NCI-H446 (cell line): ENCODE measurements at places on chromosomes 1 and 21.

- no peak for DNase-seq
Measured at GRCh38 chr1:209839875-209840546, 12.2 kb downstream of the UTP25 start.

GRCh38 chr1:161890574-161890973 is 124.5 kb downstream of the ATF6 start:
- DNase-seq, result no peak

GRCh38 chr1:31725134-31725533 is 21.3 kb upstream of the COL16A1 start:
- DNase-seq, result no peak

DNA sequence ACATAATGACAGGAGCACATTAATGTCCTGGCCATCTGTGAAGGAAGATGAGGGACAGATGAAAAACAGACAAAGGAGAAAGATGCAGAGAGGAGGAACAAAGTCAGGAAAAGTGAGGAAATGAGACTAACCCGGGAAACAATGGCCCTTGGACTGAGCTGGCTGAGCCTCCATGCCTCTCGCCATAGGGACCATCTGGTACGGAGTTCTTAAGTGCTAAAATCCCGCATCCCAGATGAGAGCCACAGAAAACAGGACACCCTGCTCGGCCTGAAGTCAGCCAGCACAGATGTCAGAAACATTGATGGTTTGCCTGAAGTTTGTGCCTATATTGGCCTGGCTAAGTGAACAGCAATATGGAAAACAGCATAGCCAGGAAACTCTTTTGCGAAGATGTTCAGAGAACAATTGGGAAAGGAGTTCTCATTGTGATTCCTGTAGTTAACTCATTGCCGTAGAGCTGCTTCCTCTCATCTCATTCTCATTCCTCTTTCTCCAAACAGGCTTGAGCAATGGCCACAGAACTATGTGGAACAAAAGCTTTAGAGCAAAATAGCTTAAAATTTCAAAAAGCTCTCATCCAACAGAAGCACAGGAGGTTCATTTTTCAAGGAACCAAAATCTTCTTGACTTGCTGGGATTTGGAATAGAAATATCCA is 96.6 kb downstream of the ASTN1 start:
- DNase-seq, result no peak

DNA sequence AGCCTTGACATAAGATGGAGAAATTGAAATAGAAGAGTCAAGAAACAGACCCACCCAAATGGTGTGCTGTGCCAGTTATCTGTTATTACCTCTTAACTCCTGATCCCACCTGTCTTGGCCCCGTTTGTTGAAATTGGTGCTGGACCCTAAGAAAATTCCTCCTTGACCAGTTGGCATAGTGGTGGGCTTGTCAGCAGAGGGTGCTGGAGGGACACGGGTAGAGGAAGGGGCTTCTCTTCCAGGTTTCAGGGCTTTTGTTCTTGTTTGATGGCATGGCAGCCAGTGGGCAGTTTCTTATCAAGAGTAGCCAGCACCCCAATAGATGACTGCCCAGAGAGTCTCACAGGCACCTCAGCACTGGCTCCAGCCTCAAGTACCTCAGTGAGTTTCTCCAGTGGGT is 51.6 kb downstream of the PCBP3 start:
- DNase-seq, result no peak

DNA sequence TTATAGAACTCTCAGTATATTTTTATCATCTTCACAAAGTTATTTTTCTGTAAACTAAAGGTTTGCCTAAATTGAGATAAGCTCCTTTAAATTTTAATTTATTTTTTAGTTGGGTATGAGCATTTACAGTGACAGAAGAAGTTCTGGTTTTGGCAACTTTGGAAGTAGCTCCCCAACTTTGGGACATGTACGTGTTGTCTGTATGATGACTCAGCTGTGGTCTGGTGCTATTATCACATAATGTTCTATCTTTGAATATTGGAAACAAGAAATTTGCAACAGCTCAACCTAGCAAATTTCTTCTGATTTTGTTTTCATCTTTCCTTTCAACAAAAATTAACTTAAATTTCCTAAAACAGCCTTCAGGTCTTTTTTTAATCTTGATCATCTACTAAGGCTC is 46.6 kb upstream of the C1orf105 start:
- no peak for DNase-seq

DNA sequence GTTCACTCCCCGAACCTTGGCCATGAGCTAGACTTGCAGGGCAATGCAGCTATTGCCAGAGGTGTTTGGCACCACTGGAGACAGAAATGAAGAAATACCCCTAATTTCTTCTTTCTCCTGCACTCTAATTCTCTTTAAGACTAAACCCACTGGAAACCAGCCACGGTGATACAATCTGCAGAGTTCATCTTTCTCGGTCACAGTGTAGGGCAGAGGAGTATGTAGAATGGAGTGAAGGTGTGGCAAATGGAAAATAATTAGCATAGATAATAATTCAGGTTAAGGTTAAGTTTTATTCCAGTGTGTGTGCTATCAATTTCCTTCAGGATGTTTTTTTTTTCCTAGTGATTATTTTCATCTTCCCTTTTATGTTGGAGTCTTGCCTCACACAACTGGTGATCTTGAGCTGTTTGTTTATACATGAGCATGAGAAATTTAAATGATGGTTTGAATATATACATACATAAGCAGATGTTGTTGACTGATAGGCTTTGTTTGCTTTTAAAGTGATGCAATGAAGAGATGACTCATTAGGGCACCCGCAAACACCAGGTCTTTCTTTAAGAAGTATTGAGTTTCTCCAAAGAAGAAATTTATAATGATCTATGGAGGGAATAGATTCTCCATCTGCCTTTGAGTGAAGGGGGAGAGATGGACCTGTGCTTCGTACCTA is 81.9 kb downstream of the SPATA17 start:
- no peak for DNase-seq

GRCh38 chr1:20726932-20727745 is 5.4 kb downstream of the SH2D5 start:
- no peak for DNase-seq

DNA sequence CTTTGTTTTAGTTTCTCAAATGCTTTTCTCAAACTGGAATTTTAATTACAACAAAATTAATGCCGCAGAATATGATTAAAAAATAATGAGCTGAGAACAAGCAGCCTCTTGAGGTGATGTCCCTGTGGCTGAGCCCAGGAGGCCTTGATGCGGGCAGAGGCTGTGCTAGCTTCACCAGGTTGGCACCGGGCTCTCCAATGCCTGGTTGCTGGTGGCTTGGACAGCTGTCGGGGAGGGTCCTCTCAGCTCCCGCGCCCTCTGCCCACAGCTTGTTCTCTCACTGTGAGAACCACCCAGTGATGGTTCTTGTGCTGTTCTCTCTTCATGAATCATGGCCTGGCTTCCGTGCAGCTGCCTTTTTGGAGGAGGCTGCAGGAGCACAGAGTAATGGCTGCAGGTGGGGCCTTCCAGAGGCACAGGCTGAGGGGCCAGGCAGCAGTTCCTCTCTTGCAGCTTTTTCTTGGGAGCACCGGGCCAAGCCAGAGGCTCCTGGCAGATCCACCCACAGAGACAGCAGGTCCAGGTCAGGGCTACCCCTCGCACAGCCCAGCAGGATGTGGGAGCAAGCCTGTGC is 156.3 kb downstream of the PCBP3 start:
- no peak for DNase-seq

DNA sequence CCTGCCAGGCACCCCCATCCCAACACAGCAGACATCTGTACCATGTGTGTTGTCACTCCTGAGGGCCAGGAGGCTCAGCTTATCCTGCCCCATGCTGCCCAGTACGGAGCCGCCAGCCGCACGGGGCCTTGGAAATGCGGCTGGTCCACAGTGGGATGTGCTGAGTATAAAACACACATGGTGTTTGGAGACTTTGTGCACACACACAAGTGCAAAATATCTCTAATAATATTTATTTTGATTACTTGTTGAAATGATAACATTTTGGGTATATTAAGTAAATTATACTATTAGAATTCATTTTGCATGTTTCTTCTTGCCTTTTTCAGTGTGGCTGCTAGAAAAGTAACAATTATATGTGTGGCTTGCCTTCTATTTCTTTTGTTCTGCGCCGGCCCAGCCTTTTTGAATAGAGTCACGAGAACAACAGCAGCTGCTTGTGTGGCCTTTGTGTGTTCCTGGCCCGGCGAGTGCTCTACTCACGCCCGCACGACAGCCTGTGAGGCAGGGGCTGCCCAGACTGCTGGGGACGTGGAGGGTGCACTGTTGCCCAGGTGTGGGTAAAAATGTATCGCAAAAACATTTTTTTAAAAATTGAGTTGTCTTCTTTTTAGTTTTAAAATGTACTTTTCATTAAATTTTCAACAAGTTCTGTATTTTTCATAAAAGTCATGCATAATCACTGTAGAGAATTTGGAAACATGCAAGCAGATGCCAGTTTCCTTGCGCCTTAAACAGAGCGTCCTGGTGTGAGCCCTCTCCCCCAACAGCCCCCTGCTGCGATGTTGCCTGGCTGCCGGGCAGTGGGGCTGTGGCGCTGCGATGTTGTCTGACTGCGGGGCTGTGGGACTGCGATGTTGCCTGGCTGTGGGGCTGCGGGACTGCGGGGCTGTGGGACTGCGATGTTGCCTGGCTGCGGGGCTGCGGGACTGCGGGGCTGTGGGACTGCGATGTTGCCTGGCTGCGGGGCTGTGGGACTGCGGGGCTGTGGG is 35.5 kb downstream of the COQ8A start:
- no peak for DNase-seq

- no peak for DNase-seq
Measured at GRCh38 chr1:152626744-152627143, 3.8 kb upstream of the LCE3A start.

GRCh38 chr21:33661146-33661545 is 18.8 kb downstream of the ITSN1 start:
- no peak for DNase-seq
